ENCODE measurements at places on chromosomes 16 and 17.

- no peak for DNase-seq
These were observed 81.4 kb downstream of the SLC39A11 start for GRCh38 chr17:73011016-73011486.

DNA sequence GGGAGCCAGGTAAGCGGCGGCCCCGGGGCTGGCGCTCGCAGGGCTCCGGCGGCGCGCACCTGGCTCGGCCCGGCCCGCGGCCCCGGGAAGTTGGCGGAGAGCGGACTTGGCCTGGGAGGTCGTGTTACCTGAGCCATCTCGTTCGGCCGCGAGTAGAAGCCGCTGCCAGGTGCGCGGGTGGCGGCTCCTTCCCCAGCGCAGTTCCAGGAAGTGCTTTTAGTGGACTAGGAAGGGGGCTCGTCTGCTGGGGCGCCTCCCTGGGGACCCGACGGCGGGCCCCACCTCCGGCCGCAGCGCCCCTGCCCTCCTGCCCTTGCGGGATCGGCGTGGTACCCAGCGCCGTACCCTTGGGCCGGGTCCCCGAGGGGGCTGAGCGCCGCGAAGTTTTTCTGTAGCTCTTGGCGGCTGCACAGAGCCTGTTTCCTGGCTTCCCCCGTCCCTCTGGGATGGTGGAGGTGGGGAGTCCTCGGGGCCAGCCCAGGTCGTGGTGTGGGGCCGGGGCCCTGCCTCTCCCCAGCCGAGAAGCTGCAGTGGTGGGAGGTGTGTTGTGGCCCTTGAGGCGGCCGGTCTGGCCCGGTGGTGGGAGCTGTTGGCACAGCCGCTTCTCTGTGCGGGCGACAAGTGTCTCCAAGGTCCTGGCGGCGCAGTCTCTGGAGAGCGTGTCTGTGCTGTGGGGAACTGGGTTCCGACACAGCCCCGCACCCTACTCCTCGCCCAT lies 96.9 kb downstream of the RAB11FIP4 start:
- peak; percentile 37 for DNase-seq

DNA sequence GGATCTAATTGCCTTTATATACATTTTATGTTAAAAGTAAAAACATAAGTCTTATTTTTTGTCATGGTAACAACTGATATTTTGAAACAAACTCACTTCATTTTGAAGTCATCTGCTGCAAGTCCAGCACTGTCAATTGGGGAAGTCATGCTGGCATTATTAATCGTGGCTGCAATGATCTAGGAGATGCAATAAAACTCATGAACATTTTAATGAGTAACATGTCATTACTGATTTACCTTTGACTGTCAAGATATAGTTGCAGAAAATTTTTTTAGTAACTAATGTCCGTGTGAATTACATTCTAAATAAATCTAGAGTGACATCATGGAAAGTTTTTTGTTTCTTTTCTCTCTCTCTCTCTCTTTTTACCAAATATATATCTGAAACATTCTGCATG lies 17.3 kb upstream of the KRT24 start:
- no peak for DNase-seq

- DNase-seq, result peak; percentile 31
These were observed 723 bp downstream of the TRIM37 start for GRCh38 chr17:59105852-59106462.

- DNase-seq, result no peak
These were observed 162.5 kb downstream of the SLC39A11 start for GRCh38 chr17:72930031-72930430.

- peak; percentile 40 for DNase-seq
These were observed 105.0 kb downstream of the ZNF778 start for GRCh38 chr16:89322321-89323119.

GRCh38 chr17:5437721-5438317 lies 1.1 kb downstream of the C1QBP start:
- DNase-seq, result no peak

DNA sequence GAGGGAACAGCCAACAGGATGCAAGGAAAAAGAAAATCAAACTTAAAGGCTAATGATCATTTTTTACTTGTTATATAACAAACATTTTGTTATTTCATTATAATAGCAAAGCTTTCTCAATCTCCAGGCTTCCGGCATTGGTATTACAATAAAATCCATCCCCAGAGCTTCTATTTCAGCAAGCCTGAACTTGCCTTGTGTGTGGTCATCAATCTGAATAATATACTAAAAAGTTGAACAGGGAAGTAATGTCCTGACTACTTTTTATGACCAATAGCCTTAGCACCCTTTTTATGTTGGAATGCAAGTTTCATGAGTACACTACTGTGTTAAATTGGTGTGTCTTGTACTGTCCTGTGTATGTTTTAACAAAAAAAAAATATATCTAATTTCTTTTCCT lies 27.1 kb upstream of the VWA3A start:
- no peak for DNase-seq

- DNase-seq, result no peak
These were observed 309.8 kb downstream of the XYLT1 start for GRCh38 chr16:17160920-17161431.

DNA sequence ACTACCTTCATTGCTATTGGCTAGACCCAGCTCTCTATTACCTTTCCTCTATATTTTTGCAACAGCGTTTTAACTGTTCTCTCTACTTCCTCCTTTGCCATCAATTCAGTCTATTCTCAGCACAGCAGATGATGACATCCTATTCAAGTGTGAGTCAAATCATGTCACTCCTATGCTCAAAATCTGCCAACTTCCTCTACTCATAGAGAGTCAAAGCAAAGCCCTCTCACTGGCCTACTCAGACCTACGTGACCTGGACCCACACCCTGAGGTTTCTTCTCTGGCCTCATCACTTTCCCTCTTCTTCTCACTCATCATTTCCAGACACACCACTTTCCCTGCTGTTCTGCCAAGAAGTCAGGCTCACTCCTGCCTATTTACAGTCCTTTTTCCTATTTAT lies 289.0 kb upstream of the AXIN2 start:
- DNase-seq, result no peak

- no peak for DNase-seq
These were observed 21.3 kb downstream of the OTOA start for GRCh38 chr16:21685034-21685455.

DNA sequence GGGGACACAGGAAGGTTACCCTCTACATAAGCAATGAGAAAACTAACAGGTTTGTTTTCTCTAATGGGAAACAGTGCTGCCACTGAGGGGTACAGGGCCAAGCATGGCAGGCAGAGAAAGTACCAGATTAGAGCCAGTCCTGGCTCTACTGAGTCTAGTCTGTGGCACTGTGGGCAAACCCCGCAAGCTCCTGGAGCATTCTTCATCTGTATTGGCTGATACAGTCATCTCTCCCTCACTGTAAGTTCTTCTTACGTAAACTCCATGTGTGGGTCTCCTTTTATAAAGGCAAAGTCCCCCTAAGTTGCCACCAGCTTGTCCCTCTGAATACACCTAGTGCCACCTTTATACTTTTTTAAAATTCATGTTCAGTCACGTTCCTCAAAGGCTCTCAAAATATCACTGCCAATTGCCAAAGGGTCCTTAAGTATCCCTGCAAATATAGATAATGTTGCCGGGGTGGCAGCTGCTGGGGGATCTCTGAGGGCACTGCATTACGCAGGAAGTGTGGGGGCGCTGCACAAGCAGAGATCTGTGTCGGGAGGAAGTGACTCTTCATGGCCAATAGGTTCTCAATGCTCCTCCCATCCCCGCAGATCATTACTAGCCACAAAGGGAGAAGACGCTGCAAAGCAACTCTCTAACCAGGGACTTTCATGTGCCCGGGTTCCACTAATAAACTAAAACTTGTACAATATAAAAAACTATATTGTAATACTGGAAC lies 18.8 kb downstream of the XPO6 start:
- DNase-seq, result no peak

GRCh38 chr16:11576427-11577289 lies 10.1 kb downstream of the LITAF start:
- no peak for DNase-seq

DNA sequence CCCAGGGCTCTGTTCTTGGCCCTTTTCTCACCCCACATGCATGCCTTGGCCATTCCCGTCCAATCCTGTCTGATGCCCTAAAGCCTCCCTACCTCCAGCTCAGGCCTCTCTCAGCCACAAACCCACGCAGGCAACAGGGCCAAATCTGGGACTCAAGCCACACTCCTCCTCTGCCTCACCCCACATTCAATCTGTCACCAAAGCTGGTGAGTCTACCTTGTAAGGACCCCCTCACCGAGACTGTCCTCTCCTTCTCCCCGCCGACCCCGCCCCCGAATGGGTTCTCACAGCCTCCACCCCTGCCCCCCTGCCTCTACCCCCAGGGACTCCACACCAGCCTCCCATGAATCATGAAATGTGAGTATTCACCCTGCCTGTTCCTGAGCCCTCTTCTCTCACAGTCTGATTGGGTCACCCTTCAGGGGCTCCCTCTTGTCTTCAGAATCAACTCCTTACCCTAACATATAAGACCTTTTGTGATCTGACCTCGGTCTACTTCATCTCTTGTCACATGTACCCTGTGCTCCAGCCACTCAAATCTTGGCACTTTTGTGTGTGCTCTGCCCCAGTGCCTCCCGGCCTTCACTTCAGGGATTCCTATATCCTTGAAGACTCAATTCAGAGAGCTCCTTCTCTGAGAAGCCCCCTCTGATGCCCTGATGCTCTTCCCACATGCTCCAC lies 10.7 kb downstream of the EPOP start:
- DNase-seq, result no peak

DNA sequence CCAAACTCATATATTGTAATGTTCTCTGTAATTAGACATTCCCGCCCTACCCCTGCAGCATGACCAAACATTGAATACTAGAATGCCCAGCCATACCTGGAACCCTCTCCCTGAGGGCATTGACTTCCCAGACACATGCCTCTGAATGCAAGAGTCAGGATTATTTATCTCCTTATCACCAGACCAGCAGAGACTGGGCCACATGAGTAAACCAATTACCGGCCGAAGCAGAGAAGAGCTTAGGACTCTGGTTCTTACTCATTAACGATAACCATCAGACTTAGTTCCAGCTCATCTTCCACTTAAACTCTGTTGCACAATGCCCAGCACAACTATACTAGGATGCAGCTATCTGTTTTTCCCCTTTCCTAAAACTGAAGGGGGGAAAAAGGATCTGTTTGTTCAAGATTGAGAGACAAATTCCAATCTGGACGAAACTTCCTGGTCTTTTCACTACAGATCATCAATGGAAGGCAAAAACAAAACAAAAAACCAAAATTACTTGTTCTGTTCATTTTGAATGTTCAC lies 88.2 kb upstream of the CORO6 start:
- no peak for DNase-seq

GRCh38 chr16:69404275-69404805 lies 18.5 kb upstream of the TERF2 start:
- no peak for DNase-seq

DNA sequence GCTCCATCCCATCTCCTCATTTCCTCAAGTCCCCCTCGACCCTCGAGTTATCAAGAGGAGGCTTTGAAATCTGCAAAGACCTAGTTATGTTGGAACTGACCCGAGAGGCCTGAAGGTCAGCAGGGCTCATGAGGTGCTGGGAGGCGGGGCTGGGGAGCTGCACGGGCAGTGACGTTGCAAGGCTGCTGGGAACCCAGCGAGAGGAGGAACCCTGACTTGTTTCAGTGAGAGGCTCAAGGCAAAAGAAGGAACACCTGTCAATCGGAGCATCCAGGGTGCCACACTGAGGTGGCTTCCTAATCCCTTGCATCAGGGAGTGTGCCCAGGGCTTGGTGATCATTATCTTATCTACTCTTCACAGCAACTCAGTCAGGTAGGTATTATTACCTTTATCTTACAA lies 86.9 kb downstream of the CDH11 start:
- no peak for DNase-seq

DNA sequence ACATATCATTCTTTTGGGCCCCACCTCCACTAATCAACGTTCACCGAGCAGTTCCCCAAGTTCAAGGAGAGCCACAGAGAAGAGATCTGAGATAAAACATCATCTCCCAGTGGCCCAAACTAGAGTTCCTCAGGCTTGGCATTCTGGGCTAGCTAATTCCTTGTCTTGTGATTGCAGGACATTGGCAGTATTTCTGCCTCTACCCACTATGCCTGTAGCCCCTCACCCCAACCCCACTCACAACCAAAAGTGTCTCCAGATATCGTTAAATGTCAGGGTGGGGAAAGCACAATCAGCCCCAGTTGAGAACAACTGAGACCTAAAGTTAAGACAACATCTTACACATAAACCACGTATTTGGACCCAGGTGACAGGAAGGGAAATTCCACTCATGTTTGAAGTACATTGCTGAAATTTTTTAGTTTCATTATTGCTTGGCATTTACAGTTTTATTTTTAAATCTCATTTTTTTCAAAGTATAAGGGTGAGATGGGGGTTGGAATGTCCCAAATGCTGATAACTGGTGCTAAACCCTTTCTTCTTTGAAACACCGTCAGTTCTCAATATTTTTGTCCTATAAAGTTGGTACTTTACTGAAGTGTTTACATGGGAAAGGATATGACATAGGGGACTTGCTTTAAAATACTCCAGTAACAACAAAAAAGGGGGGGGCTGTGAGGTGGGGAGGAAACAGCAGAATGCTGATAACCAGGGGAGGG lies 13.6 kb downstream of the ZC3H7A start:
- no peak for DNase-seq

DNA sequence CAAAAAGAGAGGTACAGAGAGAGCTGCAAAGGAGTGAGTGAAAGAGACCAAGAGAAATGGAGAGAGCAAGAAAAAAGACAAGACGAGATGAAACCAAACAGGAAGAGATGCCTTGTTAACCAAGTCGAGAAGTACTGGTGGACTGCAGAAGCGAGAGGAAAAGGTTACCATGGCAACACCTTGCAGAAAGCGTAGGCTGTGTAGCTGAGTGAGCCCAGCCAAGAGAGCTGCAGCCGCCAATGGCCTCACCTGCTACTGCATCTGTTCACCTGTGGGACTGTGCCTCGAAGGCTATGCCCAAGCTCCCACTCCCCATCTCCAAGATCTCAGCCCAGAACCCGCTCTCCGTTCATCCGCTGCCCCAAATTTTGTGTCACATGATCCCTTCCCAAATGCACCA lies 161.3 kb downstream of the SLC39A11 start:
- no peak for DNase-seq

DNA sequence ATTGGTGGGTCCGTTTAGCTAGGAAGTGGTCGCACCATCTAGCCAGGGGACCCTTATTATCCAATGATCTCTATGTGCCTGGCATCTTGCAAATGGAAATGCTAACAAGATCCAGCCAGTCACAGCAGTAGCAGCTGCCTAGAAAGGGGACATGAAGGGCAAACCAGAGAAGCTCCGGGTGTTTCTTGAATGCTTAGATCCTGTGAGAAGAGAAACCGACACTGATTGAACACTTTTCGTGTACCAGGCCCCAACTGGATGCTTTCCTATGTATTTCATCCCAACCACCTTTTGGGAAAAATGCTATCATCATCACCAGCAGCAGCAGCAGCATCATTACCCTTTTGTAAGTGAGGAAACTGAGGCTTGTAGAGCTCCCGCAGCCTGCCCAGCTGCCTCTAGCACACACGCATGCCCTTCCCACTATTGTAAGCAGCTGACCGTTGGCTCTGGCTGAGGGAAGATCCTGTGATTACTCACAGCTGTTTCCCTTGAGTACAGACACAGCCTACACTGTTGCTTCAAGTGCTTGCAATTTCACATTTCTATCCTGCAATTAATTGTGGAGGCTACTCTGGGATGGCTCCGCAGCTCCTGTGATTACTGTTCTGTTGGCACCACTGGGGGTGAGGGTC lies 180.7 kb upstream of the CACNG5 start:
- DNase-seq, result no peak

- no peak for DNase-seq
These were observed 22.8 kb downstream of the TADA2A start for GRCh38 chr17:37429453-37429852.
